Prostate gland (tissue), 2 donors: ENCODE measurements at places on chromosomes 2 and 18. TPM values are rescaled to one million over a fixed set of nuclear protein-coding genes. Genes with fewer than 3 reads are reported as not detected.

DNA sequence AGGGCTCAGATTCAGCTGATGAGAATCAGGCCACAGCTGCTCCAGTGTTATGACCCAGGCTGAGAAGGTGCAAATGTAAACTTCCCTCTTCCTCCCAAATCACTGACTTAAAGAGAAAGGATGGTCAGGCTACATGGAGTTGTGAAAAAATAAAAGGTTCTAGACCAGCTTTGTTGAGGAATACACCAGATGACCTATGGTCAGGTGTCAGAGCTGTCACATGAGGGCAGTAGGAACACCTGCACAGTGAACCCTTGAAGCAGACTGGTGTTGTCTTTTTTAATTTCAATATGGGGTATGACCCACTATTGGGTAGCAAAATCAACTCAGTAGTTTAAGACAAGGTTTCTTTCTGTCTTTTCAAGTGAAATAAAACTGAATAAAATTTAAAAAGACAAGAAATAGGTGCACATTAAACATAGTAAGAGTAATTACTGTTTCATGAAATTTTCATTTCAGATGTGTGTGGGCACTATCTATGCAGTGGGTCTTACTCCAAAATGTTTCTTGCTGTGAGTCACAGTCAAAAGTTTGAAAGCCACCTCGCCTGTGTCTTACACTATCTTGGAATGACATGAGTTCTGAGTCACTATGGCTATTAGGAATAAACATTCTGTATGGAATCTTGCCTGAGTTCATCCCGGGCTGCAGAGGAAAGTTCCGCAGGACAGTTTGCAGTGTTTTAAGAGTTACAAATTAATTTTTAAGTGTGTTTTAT, 83.6 kb downstream of the ACVR1 start:
- H3K4me3 ChIP-seq, result no peak overlapping the region
- H3K36me3 ChIP-seq, result no peaks in the 10 kb centered on the region
- no peaks in the 10 kb centered on the region for H3K4me1 ChIP-seq
- H3K27me3 ChIP-seq, result no peaks in the 10 kb centered on the region

Gene REL
- total RNA-seq, result 30.0 TPM

DNA sequence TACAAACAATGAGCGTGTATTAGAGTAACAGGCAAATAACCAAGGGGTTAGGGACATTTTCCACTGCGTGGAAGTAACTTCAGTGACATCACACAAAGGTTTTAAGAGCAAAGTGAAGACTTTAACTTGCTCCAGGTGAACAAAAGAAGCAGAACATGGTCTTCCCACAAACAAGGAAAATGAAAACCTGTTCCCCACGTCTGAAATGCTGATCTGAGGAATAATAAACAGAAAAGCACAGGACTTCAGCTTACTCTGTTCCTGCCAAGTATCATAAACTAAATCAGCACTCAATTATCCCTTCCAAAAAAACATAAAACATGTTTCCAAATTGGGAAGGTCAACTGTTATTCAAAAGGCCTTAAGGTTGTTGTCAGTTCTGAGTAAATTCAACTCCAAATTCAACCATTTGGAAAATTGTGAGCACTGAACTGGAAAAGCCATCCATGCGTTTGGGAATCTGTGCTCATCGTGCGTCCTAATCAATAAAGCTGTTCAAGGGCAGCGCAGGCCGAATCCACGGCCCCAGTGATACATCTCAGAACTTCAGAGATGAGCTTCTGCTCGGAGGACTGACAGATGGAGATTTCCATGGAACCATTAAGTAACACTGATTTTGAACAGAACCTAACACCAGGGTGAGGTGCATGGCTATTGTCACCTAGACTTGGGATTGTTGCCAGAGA, 7.7 kb upstream of the SNTG2 start:
- no peaks in the 10 kb centered on the region for H3K4me1 ChIP-seq
- H3K27ac ChIP-seq, result peak overlapping the region; percentile 60
- no peaks in the 10 kb centered on the region for H3K36me3 ChIP-seq
- H3K4me3 ChIP-seq, result no peak overlapping the region
- H3K27me3 ChIP-seq, result no peaks in the 10 kb centered on the region
- DNase-seq, result peak; percentile 23

DNA sequence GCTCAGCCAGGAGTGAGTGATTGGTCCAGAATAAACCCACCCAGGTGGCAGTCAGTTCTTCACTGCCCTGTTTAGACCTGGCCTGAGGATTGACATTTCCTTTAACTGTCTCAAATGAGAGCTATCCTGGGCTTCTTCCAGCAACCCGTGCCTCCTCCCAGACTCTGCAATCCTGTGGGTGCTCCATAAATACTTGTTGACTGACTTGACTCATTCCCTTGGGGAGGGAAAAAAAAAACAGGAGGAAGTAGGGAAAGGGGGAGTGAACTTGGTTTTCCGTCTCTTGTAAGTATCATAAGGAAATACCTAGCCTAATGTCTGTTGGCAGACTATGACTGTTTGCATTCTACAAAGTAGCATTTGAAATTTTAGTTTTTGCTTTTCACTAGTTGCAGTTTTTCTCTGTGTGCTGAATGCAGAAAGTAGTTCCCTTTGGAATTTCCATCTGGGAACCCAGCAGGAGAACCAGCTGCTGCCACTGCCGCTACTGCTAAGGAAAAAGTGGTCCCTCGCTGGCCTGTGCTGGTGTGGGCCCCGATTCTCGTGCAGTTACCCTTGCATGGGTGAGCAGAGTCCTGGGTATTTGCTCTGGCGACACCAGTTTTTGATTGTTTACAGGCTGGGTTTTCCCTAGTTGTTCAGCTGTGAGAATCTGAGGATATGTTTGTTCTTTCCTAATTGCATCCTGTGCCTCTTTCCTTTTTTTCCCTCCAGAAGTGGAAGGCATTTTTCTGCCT, 78.8 kb downstream of the TGOLN2 start:
- H3K36me3 ChIP-seq, result no peaks in the 10 kb centered on the region
- H3K27me3 ChIP-seq, result no peaks in the 10 kb centered on the region
- H3K4me1 ChIP-seq, result no peaks in the 10 kb centered on the region
- peak; percentile 59 for DNase-seq

DNA sequence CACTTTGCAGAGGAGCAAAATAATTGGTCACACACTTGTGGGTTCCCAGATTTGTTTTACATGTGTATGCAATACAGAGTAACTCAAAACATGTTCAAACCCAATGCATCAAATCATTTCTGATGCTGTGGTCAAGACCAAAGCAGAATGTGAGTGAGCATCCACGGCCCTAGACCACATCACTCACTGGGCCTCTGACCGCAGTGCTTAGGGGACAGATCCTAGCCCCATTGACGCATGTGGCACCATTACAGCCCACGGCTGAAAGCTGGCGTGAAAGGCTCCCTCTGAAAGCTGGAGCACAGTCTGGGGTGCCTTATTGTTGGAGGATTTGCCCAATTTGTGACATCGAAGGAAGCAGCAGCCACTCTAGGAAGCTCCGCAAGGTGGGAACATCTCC, 498.8 kb upstream of the TCF4 start:
- H3K36me3 ChIP-seq, result no peaks in the 10 kb centered on the region
- no peak overlapping the region for H3K4me3 ChIP-seq
- H3K4me1 ChIP-seq, result no peaks in the 10 kb centered on the region
- H3K27ac ChIP-seq, result no peak overlapping the region

- no peaks in the 10 kb centered on the region for H3K27me3 ChIP-seq
- no peak overlapping the region for H3K4me3 ChIP-seq
- no peaks in the 10 kb centered on the region for H3K36me3 ChIP-seq
Observed at GRCh38 chr2:18267501-18267900, 293.0 kb downstream of the RDH14 start.

GRCh38 chr2:216219861-216220260, 110.7 kb downstream of the XRCC5 start:
- DNase-seq, result no peak
- H3K4me3 ChIP-seq, result no peak overlapping the region
- H3K27ac ChIP-seq, result no peak overlapping the region
- no peaks in the 10 kb centered on the region for H3K36me3 ChIP-seq

DNA sequence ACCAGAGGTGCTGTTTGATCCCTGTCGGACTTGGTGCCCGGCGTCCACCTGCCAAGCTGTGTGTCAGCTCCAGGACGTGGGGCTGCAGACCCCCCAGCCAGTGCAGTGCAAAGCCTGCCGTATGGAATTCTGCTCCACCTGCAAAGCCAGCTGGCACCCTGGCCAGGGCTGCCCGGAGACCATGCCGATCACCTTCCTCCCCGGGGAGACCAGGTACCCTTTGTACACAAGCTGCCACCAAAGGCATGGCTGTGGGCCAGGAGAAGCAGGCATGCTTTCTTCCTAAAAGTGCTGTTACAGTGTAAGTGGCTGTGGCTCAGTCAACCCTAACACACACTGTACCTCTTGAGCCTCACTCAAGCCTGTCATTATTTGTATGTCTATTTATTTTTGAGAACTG, 103.3 kb downstream of the RNF144A start:
- no peak overlapping the region for H3K27ac ChIP-seq
- H3K4me3 ChIP-seq, result no peak overlapping the region
- no peaks in the 10 kb centered on the region for H3K4me1 ChIP-seq
- no peak for DNase-seq

GRCh38 chr2:177075254-177075653, 137.3 kb upstream of the HNRNPA3 start:
- no peaks in the 10 kb centered on the region for H3K4me1 ChIP-seq
- H3K36me3 ChIP-seq, result no peaks in the 10 kb centered on the region
- no peak for DNase-seq
- H3K27me3 ChIP-seq, result no peaks in the 10 kb centered on the region
- H3K27ac ChIP-seq, result no peak overlapping the region
- H3K4me3 ChIP-seq, result no peak overlapping the region

DNA sequence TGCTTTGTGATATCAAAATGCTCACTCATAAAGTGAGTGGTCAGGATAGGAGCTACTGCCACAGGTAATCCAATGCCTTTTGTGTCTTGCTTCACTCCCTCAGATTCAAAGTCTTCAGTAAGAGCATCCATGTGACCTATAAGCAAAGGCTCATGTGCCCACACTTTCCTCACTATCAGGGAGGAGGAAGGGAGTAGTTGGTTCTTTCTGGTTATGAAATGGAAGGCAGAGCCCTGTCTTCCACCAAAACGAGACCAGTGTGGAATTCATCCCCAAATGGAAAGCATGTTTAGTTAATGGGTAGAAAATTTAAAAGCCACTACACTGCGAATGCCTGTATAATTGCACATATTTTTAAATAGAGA, 25.8 kb downstream of the IL1F10 start:
- DNase-seq, result no peak
- H3K27me3 ChIP-seq, result no peaks in the 10 kb centered on the region
- H3K4me3 ChIP-seq, result no peak overlapping the region
- no peak overlapping the region for H3K27ac ChIP-seq
- no peaks in the 10 kb centered on the region for H3K36me3 ChIP-seq

DNA sequence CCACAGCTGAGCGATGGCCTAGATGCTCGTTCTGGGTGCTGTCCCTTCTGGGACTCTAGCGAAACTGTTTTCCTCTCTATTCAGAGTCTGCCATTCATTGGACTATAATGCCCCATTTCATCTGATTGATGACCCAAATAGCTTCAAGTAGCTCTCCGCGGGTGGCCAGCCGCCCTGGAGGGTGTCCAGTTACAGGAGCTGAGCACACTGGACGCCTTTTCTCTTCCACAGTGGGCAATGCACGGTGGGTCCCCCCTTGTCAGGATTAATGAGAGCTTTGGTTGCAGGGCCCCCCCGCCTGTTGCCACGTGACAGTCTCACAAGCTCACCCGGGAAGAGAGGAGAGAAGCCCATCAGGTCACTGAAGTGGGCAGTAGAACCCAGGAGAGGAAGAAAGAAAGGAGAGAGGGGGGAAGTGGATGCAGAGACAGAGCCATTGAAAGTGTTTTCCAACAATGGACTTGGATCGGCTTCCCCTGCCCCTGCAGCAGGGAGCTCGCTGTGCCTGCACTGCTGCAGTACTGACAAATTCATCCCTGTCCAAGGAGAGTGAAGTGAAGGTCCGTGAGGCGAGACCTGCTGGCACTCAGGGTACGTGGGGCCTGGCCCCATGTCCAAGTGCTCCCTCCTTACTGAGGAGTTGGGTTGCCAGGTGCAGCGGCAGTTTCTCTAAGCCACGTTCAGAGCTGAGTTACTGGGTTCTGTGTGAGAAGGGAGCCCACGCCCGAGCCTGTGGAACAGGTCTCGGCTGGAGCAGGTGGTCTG, 44.8 kb downstream of the DIPK1C start:
- no peak overlapping the region for H3K4me3 ChIP-seq
- H3K27ac ChIP-seq, result no peak overlapping the region
- no peak for DNase-seq
- H3K27me3 ChIP-seq, result no peaks in the 10 kb centered on the region
